AG04449 (cell line): ENCODE measurements at places on chromosomes 16 and 17.

- no peak for DNase-seq
These were observed 16.6 kb downstream of the SOX8 start for GRCh38 chr16:998211-998610.

GRCh38 chr16:67326472-67327309, at the start of the genes KCTD19 and LRRC36:
Gene KCTD19 (minus strand): TSS chr16:67326741. CDS start chr16:67326707, 34 bp downstream.
Gene LRRC36 (plus strand): TSS chr16:67326815. CDS start chr16:67326863, 48 bp downstream.
- no peak for DNase-seq

- no peak for DNase-seq
These were observed 24.3 kb upstream of the ADGRG1 start for GRCh38 chr16:57604177-57604576.

DNA sequence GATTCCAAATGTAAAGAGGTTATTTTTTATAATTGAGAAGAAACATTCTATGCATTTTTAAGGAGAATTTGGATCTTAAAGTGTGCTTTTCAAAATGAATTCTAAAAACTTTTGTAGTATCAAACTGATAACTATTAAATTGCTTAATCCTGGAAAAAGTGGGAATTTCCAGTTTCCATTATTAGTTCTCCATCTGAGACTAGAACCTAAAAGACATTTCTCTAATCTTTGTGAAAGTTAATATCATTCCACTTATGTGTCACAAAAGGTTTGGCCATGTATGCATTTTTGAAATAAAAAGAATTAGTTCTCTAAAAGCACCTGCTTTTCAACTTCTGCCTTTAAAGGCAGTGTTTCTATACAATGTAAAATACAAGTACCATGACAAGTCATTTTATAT, 155.0 kb downstream of the BCAS3 start:
- no peak for DNase-seq

DNA sequence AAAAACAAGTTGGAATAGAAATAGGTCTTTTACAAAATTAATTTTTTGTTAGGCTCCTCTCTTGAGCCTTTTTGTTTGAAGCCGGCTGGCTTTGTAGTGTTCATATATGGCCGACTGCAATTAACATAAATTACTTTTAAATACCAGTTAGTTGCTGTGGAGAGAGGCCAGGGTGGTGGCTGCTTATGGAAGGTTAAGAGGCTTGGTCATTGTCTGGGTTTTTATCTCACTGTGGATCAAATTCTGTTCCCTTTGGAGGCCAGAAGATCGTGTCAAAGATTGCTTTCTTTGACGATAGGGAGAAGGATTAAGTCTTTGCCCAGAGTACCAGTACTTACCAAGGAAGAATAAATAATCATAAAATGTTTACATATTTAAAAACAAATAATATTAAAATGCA, 39.9 kb downstream of the MSI2 start:
- DNase-seq = no peak

GRCh38 chr16:51657848-51658247, 506.8 kb upstream of the SALL1 start:
- DNase-seq = no peak

DNA sequence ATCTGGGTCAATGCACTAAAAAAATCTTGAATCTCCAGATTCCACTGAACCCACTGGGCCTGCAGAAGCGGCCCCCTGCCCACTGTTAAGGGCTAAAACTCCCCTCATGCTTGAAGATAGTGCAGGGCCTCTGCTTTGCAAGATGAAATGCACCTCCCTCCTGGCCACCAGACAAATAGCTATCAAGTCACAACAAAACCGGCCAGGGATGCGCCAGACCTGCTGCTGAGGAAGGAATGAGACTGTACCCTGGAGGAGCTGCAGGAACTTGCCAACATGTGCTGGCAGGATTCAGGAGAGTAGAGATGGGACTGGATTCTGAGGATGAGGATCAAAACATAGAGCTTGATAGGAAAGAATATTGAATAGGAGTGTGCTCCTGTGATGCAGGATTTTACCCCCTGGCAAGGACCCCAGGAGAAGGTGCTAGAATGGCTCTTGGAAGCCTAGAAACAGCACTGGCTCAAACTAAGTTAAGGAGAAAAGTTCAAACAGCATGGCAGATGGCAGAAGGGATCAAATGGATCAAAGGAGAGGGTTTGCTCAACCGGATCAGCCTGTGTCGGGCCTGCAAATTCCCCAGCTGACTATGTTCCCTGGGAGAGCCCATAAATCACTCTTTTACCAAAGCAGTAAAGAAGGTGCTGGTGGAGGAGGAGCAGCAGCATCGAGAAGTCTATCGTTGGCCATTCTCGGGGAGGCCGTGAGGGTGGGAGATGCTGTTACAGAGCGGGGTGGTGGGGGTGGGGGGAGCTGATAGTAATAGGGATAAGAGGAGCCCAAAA, 27.2 kb upstream of the XYLT2 start:
- DNase-seq = no peak

DNA sequence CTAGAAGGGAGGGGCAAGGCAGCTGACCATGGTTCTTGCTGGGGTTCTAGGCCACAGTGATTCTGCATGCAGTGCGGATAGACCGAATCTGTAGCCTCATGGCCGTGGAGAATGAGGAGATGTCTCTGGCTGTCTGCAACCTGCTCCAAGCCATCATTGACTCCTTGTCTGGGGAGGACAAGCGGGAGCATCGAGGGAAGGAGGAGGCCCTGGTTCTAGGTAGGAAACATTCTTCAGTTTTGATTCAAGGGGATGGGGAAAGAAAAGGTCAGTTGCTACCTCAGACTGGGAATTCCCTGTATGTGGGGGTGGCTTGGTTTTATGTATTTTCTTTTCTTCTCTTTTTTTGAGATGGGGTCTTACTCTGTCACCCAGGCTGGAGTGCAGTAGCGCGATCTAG, 7.6 kb downstream of the UNC45B start:
- no peak for DNase-seq

DNA sequence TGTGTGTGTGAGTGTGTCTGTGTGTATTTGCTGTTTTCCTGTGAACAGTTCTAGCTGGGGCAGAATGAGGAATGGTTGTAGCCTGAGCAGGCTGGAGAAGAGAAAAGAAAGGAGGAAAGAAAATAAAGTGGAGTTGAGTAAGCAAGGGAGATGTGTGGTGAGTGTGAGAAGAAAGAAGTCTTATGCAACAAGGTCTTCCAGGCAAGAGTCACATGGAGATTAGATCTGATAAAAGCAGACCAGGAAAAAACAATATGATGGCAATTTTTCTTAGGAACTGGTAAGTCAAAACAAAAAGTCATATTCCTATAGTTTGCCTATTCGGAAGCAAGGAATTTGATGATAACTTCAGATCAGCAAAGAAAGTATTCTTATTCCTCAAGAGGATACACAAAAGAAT, 125.0 kb downstream of the HS3ST3A1 start:
- DNase-seq = no peak

DNA sequence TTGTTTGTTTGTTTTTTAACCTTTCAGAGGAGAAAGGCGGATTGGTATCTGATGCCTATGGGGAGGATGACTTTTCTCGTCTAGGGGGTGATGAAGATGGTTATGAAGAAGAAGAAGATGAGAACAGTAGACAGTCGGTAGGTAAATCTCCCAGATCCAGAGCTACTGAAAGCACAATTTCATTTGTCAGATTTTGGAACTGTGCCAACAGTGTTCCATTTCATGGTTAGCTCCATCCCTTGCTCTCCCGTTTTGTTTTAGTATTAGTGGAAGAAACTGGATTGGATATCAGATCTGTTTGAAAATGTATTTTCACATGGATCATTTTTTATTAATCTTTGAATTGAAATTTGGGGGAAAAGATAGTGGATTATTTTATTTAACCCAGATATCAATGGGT, 1.4 kb downstream of the SAP30BP start:
- DNase-seq = no peak

GRCh38 chr17:77127735-77128361, 12.9 kb upstream of the SEC14L1 start:
- no peak for DNase-seq

- DNase-seq = no peak
These were observed 36.7 kb downstream of the GRIN2C start for GRCh38 chr17:74822939-74823367.

GRCh38 chr16:83928341-83929055, 24.5 kb upstream of the OSGIN1 start:
- DNase-seq = peak; percentile 64

DNA sequence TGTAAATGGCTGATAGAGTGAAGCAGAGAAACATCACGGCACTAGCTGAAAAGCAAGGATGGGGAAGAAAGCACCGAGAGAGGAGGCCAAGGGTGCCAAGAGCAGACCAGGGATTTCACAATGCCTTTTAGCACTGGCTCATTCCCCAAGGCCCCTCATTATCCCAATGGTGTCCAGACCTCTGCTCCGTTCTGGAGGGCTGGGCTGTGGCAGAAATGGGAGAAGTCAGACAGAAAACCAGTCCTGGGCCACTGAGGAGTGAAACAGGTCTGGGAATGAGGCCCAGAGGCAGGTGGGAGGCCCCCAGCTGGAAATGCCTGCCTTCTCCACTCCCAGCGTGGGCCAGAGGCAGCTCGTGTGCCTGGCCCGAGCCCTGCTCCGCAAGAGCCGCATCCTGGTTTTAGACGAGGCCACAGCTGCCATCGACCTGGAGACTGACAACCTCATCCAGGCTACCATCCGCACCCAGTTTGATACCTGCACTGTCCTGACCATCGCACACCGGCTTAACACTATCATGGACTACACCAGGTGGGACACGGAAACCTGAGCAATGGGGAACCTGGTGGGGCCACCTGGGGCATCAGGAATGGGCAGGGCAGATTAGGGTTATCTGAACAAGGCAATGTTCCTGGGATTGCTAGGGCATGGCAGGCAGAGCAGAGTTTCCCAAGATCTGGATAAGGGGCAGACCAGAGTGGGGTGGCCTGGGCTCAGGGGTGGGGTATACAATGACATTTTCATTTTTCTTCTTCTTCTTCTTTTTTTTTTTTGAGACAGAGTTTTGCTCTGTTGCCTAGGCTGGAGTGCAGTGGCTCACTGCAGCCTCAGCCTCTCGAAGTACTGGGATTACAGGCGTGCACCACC, 20.3 kb downstream of the ANKRD40 start:
- DNase-seq = no peak

DNA sequence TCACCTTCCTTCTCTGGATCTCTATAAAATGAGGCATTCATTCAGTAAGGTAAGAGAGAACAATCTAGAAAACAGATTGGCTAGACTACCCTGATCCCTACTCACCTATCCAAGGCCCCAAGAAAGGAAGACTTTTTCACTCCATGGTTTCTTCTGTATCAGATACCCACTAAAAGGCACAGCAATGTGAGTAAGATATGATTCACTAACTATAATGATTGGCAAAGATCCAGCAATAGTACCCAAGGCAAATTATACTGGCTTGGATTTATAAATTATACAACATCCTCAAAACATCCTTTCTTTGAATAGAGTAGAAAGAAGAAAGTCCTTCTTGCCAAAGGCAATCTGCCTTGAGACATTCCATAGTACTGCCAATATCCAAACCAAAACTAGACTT, 1432.0 kb upstream of the GOT2 start:
- DNase-seq = no peak

GRCh38 chr16:55605754-55606336, 39.4 kb downstream of the CAPNS2 start:
- no peak for DNase-seq

- no peak for DNase-seq
These were observed 612 bp downstream of the PSMD12 start for GRCh38 chr17:67365738-67366192.

- no peak for DNase-seq
These were observed 670.2 kb downstream of the CDH8 start for GRCh38 chr16:61366006-61366405.

- no peak for DNase-seq
These were observed 32.1 kb downstream of the MAP1LC3B start for GRCh38 chr16:87424266-87424665.

DNA sequence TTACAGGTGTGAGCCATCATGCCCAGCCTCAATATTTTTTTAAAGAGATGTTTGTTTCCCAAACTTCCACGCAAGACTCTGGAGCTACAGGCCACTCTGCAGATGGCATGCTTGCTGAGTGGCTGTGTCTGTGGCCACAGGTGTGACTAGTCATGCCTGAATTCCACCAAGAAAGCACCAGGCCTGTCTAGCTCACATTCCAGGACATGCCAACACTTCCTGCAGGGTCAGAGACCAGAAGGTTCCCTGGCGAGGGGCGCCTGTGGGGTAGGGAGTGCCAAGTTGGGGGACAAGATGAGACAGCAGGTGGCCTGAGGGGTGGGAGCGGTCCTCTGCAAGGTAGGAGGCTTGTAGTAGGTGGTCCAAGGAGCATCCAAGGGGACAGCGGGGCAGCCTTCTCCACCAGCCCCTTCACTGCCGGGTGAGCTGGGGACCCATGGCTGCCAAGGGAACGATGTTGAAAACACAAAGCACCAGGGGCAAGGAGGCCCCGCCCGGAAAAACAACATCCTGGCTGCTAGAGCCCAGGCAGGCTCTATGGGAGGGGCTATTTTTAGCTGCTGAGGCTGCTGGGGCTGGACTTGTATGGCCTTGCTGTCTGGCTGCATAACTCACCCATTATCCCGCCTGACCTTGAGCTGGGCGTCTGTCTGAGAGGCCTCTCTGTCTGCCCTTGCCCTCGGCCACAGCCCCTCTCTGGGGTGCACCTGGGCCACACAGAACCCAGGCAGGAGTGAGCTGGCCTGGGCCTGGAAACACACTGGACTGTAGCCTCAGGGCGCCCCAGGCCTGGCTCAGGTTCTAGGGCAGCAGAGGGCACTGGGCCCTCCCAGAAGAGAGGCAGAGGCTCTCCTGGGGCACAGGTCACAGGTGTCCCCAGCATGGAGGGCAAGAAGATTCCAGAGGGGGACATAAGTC, 5.7 kb downstream of the TRIM47 start:
- DNase-seq = no peak

DNA sequence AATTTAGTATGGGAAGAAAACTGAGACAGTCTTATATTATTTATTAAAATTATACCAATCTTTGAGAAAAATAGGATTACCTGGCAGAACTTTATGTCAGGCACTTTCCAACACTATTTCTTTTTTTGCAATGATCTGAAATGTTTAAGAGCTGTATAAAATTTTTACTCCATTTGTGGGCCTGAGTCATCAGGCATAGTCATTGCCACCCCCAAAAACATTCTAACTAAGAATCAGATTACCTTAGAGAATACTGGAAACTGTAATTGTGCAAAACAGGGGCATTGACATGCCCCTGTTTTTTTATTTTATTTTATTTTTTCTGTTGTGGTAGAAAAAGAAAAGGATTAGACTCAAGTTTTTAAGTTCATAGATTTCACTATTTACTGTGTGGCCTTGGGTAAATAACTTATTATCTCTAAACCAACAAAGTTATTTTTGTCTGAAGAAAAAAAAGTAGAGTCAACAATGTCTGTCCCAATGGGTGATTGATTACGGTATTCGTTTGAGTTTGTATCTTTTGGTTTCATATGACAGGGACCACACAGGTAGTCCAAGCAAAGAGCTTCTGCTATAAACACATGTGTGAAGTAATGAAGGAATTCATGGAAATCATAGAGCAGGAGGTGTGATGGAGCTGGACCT, 24.6 kb downstream of the VAT1L start:
- DNase-seq = no peak

DNA sequence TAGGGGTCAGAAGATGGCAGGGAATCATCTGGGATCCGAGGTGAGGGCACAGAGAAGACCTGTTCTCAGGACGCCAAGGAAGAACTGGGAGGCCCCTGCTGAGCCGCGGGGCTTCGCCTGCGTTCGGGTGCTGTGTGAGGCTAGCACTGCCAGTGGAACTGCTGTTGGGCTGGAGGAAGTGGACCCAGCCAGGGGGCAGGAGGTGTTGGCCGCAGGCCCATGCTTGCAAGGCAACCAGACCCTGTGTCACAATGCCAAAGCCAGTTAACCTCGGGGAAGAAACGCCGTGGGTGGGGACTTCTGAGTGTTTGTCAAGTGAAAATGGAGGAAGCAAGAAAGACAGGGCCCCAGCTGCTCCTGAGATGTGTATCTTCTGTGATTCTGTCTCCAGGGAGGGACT, 185.5 kb downstream of the LGALS9B start:
- DNase-seq = no peak
